ENCODE measurements at places on chromosomes 1 and 21.

DNA sequence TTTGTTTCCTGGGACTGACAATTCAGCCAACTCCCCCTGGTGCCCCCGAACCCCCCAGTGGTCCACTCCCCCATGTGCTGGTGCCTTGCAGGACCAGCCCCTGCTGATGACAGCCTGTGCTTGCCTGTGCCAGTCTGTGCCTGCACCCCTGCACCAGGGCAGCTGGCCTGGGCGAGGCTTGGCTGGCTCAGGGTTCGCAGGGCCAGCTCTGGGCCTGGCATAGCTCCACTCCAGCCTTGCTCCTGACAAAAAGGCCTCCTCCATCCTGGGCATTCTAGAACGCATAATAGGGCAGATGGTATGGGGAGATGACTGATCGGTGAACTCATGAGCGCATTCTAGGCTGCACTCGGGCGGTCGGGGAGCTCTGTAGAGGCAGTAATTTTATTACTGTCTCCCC lies 5.4 kb downstream of the CNTN2 start:
- no peak for DNase-seq

GRCh38 chr21:33158654-33159053 lies 71.1 kb upstream of the IFNAR2 start:
- no peak for DNase-seq

DNA sequence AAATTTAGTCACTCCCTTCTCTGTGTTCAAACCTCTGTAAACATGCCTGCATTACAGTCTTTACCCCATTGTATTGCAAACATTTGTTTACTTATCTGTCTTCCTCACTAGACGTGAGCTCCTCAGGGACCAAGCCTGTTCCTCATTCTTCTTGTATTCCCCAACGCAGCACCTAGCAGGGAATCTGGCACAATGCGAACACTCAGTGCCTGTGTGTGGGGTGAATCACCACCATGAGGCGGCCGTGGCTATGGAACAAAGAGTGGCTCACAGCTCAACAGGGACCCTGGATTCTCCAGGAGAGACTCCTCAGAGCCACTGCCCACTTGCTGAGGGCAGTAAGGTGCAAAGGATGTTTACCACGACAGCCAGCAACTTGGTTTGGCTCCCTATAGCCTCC lies 95.9 kb downstream of the DDX20 start:
- DNase-seq, result no peak

GRCh38 chr1:214753236-214753852 lies 150.3 kb downstream of the CENPF start:
- DNase-seq, result no peak

GRCh38 chr1:36300526-36300925 lies 5.6 kb upstream of the SH3D21 start:
- no peak for DNase-seq

GRCh38 chr1:240242601-240243144 lies 151.0 kb downstream of the FMN2 start:
- DNase-seq, result no peak

DNA sequence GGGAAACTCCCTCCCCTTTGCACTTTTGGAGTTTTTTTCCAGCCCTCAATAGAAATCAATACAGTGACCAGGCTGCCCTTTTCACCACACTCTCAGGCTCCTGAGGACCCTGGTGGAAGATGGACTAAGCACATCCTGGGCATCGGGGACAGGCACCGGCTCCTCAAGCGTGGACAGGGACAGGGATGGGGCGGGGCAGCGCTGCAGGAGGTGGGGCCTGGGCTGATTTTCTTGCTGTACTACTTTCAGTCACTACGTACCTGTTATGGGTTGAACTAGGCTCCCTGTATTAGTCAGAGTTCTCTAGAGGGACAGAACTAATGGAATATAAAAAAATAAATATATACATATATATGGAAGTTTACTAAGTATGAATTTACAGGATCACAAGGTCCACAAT lies 2.5 kb downstream of the MX2 start:
- no peak for DNase-seq
